AG08396 (cell line): ENCODE measurements at places on chromosomes 16 and 17.

DNA sequence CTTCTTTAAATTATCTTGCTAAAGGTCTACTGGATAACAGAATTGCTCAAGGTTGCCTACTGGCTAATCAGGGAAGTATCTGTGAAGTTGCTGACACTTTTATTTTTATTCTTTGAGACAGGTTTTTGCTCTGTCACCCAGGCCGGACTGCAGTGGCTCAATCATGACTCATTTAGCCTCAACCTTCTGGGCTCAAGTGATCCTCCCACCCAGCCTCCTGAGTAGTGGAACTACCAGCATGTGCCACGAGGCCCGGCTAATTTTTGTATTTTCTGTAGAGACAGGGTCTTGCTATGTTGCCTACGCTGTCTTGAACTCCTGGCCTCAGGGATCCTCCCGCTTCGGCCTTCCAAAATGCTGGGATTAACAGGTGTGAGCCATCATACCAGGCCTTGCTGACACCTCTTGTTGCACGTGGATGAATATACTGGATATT, 43.1 kb downstream of the GLG1 start:
- DNase-seq, result no peak

- DNase-seq, result peak; percentile 84
Measured at GRCh38 chr16:70746708-70747424, 54.1 kb downstream of the VAC14 start.

GRCh38 chr16:79600638-79601091, at the start of gene MAF:
Gene MAF, minus strand, starts transcription at chr16:79600737. Its CDS starts 835 bp downstream, at chr16:79599902.
- peak; percentile 91 for DNase-seq

- DNase-seq, result no peak
Measured at GRCh38 chr17:34099859-34100515, 155.1 kb upstream of the CCL2 start.

DNA sequence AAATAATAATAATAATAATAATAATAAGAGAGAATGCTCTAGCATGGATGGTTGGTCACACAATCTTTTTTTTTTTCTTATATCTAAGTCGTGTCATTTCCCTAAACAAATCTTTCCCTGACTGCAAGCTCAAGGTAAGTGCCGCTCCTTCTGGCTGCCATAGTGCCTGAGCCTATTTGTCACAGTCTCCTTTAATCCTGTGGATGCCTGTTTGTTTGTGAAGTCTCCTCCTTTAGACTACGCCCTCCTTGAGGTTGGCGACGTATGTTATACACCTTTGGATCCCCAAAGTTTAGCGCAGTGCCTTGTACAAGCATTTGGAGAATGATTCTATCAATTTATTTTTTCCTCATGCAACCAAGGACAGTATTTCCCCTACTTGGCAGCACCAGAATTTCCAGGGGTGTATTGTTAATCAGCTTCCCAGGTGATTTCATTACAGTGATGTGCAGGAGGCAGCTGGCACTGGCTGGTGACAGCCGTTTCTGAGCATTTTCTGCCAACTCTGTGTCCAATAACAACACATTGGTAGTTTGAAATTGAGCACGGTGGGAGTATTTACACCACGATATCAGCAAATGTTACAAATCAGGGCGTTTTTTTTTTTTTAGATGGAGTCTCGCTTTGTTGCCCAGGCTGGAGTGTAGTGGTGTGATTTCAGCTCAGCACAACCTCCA, 26.6 kb downstream of the TMEM238L start:
- DNase-seq, result no peak

GRCh38 chr16:25109643-25110042, 1.9 kb upstream of the LCMT1 start:
- DNase-seq, result peak; percentile 83

DNA sequence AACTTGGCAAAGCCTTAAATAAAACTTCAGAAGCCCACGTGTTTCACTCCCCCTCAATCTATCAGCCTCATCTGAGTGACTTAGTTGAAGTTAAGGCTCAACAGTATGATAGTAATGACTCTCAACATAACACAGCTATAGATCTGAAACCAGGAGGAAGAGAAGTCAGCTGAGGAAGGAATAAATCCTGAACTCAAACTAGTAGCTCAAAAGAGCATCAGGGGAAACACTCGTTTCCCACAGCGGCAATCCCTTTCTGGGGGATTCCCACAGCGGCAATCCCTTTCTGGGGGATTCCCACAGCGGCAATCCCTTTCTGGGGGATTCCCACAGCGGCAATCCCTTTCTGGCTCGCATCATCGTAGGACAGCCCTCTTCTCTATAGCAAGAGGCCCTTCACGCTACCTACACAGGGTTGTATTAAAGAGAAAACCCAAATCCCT, 56.8 kb downstream of the ZZEF1 start:
- no peak for DNase-seq

DNA sequence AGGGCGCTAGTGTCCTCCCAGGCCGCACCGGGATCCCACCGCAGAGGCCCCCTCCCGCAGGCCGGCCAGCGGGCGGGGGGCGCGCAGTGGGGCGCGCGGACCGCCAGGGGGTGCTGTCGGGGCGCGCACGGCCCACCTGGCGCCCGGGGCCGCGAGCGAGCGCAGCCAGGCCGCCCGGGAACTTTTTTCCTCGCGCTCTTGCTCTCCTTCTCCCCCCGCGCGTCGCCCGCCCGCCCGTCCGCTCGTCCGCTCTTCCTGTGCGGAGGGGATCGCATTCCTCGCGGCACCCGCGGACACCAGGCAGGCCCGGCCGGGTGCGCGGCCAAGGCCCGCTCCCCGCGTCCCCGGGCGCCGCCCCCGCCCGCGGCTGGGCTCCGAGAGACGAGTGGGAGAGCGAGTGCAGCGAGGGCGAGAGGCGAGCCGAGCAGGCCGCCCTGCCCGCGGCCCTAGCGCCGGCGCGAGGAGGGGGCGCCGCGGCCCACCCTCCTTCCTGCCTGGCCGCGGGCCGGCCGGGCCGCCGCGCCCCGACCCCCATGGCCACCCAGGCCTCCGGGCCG, at the start of gene RAI1:
Gene RAI1, plus strand, starts transcription at position 272 of the 557 bp plus-strand sequence. CDS start 111,491 bp downstream, outside the sequence.
- peak; percentile 91 for DNase-seq

DNA sequence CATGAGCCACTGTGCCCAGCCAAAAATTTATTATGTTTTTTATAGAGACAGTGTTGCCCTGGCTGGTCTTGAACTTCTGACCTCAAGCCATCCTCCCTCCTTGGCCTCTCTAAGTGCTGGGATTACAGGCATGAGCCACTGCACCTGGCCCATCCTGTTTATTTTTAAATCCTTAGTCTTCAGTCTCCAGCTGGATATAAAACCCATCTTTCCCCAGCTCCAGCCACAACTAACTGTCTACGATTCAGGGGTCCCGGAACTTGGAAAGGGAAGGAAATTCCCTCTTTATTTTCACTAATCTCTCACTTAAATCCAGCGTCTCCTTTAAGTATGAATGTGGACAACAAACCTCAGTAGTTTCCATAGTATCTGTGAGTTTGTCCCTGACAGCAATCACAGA, 62.2 kb downstream of the IQCK start:
- no peak for DNase-seq
